ENCODE measurements at places on chromosomes 16 and 17.

DNA sequence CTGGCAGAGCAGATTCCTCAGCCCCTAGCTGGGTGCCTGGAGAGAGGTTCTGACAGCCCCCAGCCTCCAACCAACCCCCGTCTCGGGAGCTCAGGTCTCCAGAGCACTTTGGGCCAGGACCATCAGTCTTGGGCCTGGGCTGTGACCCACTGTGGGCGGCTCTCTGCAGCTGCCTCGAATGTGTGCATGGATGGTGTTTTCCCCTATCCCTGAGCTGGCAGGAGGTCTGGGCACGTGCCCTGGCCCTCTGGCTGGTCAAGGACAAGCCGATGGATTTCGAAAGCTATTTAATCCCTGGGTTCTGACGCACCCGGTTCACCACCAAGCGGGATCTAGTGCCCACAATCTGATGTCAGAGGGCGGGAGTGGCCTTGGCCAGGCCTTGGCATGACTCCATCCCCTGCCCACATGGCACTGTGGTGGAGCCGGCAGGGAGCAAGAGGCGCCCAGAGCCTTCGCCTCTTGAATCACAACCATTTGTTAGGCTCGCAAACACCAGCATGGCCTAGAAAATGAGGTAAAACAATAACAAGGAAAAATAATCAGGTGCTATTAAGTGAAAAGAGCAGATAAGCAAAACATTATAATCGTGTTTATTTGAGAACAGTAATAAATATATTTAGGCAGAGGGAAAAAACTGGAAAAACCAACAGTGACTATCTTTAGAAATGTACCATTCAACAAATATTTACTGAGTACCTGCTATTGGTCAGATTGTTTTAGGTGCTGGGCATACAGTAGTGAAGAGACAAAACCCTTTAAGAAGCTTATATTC lies 69.3 kb upstream of the TOB1 start:
- DNase-seq: no peak

- no peak for DNase-seq
Observed at GRCh38 chr17:68004201-68004600, 7.9 kb upstream of the C17orf58 start.

- DNase-seq: no peak
Observed at GRCh38 chr16:81645266-81645694, 133.8 kb upstream of the PLCG2 start.

GRCh38 chr17:76996741-76997694 lies 128.8 kb downstream of the MGAT5B start:
- no peak for DNase-seq

DNA sequence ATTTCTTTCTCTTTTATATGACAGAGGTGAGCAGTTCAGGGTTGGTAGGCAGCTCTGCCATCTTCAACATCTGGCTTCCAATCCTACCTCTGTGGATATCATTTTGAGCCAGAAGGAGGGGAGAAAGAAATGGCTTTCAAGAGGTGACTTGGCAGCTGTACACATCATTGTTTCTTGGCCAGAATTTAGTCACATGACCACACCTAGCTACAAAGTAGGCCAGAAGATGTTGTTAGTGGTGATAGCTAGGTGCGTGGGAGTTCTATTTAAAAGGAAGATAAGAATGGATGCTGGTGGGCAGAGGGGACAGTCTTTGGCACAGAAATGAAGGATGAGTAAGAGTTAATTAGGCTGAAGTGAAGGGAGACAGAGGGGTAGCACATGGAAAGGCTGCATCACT lies 29.2 kb upstream of the MPHOSPH6 start:
- no peak for DNase-seq

DNA sequence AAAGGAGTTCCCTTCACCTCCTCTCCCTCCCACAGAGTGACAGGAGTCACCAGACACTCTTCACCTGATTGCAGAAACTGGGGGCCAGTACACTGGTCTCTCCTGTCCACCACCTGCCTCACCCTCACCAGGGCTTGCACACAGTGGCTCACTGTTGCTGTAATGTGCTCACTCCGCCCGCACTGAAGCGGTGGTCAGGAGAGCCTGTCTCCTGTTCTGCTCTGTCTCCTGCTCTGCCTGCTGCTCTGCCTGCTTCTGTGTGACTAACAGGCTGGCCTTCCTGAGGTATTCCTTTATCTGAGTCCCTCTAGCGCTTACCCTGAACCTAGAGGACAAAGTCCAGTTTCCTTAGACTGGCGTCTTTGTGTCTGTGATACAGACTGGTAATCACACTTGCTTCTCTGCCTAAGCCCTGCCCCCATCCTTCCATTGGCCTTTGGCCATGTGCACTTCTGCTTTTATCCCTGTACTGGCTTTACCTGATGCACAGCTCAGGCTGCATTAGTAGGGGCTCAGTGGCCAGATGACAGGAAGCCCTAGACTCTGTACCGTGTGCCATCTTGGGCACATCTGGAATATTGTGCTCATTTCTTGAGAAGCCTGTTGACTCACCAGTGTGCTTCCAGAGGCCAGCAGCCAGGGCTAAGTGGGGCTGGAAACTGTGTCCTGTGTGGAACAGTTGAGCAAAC lies 13.3 kb downstream of the PROCA1 start:
- DNase-seq: no peak

GRCh38 chr16:52234626-52235025 lies 312.3 kb downstream of the TOX3 start:
- DNase-seq: no peak

DNA sequence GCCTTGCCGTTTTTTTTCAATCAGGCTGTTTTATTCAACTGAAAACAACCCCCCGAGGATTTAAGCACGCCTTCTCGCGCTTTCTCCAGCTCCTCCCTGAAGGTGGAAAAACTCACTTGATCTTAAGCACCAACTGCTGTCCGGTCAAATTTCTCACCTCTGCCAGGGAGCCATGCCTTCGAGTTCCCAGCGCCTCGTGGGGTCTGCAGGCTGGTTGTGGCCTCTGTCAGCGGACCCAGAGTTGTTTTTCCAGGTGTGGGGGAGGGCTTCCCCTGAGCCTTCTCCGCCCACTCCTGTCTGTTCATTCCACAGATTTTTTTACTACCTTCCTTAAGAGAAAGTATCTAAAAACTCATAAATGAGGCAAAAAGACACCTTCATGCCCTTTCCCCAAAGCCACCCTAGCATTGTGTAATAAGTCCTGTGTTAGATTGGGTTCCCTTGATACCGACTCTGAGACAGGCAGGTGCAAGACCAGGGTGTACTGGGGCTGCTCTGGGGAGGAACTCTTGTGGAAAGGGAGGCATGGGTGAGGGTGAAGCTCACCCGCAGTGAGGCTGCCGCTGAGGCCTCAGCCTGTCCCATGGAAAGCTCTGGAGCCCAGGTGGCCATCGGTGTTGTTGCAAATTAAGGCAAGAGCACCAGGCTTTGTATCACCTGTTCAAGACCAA lies 101.6 kb downstream of the AXIN2 start:
- DNase-seq: no peak

GRCh38 chr16:12532871-12533610 lies 270.6 kb downstream of the CPPED1 start:
- DNase-seq: no peak

DNA sequence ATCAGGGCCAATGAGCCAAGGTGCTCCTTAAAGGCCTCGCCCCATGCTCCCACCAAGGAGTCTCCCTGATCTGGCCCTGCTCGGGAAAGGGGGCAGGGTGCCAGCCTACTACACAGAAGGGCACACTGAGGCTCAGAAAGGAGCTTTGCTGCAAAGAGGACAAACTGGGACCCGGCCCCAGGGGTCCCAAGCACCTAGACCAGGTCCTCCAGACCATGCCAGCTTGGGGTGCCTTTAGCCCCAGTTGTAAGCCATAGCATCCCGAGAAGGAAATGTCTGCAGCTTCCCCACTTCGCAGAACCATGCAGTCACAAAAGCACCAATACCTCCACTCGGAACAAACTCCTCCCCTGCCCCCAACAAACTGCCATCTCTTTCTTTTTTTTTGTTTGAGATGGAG lies 74.8 kb upstream of the CDC42EP4 start:
- DNase-seq: no peak

- no peak for DNase-seq
Observed at GRCh38 chr16:47644661-47645060, 183.5 kb downstream of the PHKB start.

- no peak for DNase-seq
Observed at GRCh38 chr17:80614332-80615047, 69.9 kb downstream of the RPTOR start.

Data from activated CD4-positive, alpha-beta T cell treated with anti-CD3 and anti-CD28 coated beads, Interleukin-2, amount 50 U/mL, for 4 hours (primary cell).